GM10248 (cell line): ENCODE measurements at places on chromosomes 2 and 18.

DNA sequence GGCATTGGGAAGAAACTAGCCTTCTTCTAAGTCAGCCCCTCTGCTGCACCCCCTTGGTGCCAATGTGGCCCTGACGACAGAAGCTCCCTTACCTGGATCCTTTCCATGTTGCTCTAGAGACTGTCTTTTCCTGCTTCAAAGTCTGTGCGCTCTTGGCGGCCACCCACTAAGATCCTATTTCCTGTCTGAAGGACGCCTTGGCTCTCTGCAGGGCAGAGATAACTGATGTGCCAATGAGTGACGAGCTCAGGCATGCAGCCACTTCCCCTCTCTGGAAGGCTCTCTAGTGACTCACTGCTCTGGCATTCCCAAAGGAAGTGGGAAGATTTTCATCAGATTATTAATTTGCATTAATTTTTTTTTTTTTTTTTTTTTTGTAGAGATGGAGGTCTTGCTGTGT lies 273.5 kb downstream of the CDH20 start:
- no peak for DNase-seq

GRCh38 chr18:432791-433190 lies 67.7 kb downstream of the COLEC12 start:
- DNase-seq, result no peak

- DNase-seq, result no peak
Measured at GRCh38 chr2:39849064-39849463, 70.0 kb upstream of the THUMPD2 start.

DNA sequence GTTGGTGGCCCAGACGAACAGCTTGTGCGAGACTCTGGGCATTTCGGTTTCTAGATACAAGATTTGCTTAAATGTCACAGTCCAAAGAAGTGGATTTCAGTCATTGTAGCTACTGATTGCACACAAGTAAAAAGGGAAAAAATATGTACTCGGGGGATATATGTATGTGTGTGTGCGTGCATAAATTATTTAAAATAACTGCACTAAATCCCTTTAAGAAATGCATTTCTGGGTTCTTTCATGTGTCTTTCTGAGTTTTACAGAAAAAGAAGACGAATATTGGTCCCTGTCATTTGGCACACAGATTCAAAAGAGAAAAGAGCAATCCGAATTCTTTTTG lies 2.1 kb upstream of the EPHA4 start:
- DNase-seq, result no peak

GRCh38 chr2:188993247-188993646 lies 19.1 kb downstream of the COL3A1 start:
- DNase-seq, result no peak

DNA sequence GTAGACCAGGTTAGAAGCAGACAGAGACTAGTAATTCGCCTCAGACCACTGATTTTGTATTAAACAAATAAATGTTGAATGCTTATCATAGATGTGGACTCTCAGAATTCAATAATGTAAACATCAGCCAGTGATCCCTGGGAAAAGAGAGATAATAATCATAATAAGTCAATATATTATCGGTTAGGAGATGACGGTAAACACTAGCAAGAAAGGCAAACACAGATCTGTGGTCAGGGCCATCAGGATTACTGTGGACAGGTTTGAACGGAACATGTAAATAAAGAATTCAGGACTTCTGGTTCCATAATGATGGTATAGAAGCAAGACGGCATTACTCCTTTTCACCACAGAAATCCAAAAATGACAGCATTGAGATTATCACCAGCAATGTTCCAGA lies 861.6 kb downstream of the CBLN2 start:
- no peak for DNase-seq

GRCh38 chr2:12619975-12620374 lies 96.8 kb upstream of the TRIB2 start:
- no peak for DNase-seq

GRCh38 chr2:233530381-233530780 lies 36.2 kb downstream of the USP40 start:
- no peak for DNase-seq

- DNase-seq, result no peak
Measured at GRCh38 chr18:13371689-13372418, 153.3 kb downstream of the LDLRAD4 start.

- no peak for DNase-seq
Measured at GRCh38 chr18:52394602-52395001, 54.6 kb downstream of the DCC start.

DNA sequence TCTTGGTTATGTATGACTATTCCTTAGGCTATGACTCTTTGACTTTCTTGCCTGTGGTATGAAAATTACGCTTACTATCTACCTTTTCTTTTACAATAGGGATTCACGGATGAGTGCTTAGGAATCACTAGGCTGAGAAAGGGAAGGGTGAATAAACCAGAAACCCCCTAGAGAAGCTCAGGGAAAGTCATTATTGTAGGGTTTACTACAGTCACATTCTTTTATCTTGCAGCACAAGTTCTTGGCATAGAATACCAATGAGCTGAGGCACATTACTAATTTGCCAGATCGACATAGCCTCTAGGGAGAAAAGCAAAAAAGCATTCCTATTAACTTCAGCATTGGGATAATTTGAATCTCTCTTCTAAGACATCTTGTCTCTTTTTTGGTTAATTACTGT lies 103.3 kb downstream of the ST6GAL2 start:
- DNase-seq, result no peak

- no peak for DNase-seq
Measured at GRCh38 chr2:200618590-200619021, 32.8 kb downstream of the AOX1 start.

DNA sequence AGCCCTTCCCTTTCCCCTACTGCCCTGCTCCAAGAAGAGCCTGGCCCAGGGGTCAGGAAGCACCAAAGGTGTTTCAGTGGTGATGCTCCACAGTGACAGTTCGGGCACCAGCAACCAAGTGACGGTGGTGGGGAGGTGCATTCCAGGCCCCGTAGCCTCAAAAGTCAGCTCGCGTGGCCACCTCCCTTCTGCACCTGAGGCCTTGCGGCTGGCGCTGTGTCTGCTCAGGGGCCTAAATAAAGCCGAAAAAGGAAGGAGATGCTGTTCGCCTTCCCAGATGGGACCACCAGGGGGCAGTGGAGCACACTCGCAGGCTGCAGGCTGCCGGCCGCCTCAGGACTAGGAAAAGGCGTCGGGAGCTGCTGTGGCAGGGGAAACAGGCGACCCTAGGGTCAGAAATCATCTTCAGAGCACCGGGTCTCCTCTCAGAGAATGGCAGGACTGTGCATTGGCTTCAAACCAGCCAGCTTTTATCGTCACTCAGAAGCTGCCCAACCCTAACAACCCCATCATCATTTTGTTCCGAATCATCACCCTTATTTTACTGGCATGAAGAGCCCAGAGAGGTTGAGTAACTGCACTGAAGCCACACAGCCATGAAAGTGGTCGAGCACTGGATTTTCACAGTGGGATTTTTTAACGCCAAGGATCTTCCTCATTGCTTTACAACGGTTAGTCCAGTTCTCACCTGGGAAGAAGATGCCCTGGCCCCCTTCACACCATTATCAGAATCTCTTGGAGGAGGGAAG lies 213.0 kb upstream of the CELF4 start:
- peak; percentile 71 for DNase-seq

GRCh38 chr18:38494065-38494464 lies 928.5 kb upstream of the CELF4 start:
- DNase-seq, result no peak

DNA sequence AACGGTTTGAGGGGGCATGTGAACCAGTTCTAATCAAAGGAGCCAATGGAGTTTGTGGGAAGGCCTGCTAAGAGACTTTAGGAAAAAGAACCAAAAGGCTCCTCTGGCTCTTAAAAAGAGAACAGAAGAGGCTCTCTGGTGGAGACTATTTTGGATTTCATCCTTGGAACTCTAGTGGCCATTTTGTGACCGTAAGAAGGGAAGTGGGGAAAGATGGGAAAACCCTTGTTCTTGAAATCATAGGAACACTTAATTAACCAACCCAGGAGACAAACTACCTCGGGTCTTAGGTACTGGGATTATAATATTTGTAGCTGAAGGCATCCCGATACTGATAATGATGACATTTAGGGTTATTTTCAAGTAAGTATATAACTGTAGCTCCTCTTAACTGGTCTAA lies 125.3 kb upstream of the SP3 start:
- DNase-seq, result no peak

DNA sequence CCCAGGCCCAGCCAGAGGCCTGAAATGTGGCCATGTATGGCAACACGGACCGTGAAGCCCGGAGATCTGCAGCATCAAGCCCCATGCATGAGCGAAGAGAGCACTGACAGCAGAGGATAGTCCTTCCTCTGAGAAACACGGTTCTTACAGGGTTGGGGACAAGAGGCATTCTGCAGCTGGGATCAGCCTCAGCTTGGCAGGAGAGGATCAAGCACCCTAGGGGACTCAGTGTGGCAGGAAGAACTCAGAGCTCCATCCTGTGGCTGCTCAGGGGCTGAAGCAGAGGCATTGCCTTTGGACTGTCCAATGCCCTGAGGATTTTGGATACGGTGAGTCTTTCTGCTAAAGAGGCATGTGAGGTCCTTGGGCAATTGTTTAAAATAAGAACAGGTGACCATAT lies 368.7 kb downstream of the ZNF516 start:
- no peak for DNase-seq

DNA sequence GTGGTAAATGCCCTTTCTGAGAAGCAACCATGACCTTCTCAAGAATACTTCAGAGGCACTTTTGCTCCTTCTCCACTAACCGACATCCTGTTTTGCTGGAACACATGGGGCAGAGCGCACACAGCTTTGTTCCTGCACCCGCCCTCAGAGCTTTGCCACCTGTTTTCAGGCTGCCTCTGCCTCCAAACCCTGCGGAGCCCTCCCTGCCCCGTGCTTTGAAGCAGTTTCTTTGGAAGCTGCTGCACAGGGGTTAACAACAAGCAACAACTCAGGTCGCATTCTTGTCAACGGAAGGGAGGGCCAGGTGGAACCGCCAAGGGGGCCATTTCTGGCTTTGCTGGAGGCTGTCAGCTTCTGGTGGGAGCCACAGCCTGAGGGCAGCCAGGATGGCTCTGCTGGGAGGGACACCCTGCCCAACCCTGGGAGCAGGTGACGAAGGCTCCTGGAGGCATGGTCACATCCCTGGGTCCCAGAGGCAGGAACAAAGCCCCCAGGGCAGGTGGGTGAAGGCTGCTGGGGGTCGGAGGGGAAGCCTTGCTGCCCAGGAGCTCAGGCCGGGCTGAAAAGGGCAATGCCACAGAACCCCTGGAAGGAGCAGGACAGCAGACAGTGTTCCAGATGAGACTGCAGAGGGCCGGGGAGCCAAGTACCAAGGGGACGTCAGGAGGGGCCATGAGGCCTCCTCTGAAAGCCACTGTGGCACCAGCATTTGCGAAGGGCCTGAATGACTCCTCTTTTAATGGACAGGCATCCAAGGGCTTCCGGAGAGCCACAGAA lies 46.8 kb downstream of the MRPS5 start:
- DNase-seq, result no peak

DNA sequence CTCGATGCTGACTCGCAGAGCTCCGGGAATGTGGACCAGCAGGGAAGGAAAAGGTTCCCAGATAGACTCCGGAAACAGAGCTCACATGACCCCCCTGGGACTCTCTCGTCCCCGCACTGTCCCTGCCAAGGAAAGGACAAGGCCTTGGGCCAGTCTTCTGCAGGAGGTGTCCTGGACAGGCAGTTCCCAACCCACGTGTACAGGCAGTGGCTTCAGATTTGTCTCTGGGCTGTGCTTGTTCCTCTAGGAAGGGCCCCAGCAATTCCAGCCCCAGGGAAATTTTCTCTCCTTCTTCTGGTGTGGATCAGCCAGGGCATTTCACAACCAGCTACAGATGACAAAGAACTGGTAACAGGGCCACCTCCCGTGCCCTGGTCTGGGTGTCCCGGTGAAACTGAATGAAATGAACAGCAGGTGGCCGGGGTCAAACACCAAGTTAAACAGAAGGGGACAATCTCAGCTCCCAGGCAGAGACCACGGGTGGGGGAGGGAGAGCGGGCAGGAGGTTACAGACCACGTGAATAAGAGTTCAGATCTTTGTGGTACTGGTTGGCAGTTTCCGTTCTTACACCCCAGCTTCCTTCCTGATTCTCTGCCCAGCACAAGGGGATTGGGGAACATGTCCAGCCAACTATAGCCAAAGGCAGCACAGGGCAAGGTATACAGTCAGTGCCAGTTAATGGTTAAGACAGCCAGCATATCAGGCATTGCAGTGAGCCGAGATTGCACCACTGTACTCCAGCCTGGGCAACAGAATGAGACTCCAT lies 52.2 kb upstream of the CAB39 start:
- DNase-seq, result no peak

- DNase-seq, result no peak
Measured at GRCh38 chr2:164739966-164740365, 101.7 kb downstream of the COBLL1 start.

- no peak for DNase-seq
Measured at GRCh38 chr2:85435220-85435958, 16.9 kb downstream of the SH2D6 start.

- DNase-seq, result no peak
Measured at GRCh38 chr2:183542606-183543005, 418.4 kb downstream of the NUP35 start.
